Daoy (cell line): ENCODE measurements at places on chromosomes 3 and 15. TPM values are rescaled to one million over a fixed set of nuclear protein-coding genes. Genes with fewer than 3 reads are reported as not detected.

SUSD5 gene
- total RNA-seq = 2.3 and 5.9 TPM in 2 replicates

BLM gene
- total RNA-seq = 23.5 and 24.8 TPM in 2 replicates

CGNL1 gene
- 0.30 and 0.34 TPM in 2 replicates for total RNA-seq

CHL1 gene
- total RNA-seq = not detected in 2 replicates

GOLGA6L10 gene
- total RNA-seq = 0.24 and 0.74 TPM in 2 replicates

KIF15 gene
- 20.4 and 38.3 TPM in 2 replicates for total RNA-seq

SH2D7 gene
- not detected in 2 replicates for total RNA-seq

TIGIT gene
- total RNA-seq = not detected in 2 replicates

ACAD11 gene
- 4.7 TPM in 2 replicates for total RNA-seq
